Temporal lobe (tissue), 4 donors: ENCODE measurements at places on chromosomes 16 and 17. TPM values are rescaled to one million over a fixed set of nuclear protein-coding genes. Genes with fewer than 3 reads are reported as not detected.

Gene TGFB1I1
- total RNA-seq = 2.0 TPM

Gene EVPLL
- not detected for total RNA-seq

Gene SOX15
- 0.49 TPM for total RNA-seq

Gene PLA2G10
- total RNA-seq = not detected

Gene CCL16
- not detected for total RNA-seq

Gene CHD9
- 156 TPM for total RNA-seq

Gene TBC1D3E
- total RNA-seq = not detected

Gene HSF5
- total RNA-seq = under 0.01 TPM

Gene KRTAP9-6
- total RNA-seq = not detected

Gene PEMT
- 19.9 TPM for total RNA-seq

Gene CENPX
- total RNA-seq = 31.5 TPM

Gene LAT
- total RNA-seq = 0.49 TPM

Gene LGALS9
- 1.7 TPM for total RNA-seq

Gene KRTAP16-1
- not detected for total RNA-seq

Gene SDK2
- total RNA-seq = 14.8 TPM

Gene NLE1
- 24.6 TPM for total RNA-seq

Gene ACSM5
- 0.49 TPM for total RNA-seq

Gene SAP30BP
- total RNA-seq = 36.1 TPM

Gene GPR179
- 0.74 TPM for total RNA-seq

Gene JMJD8
- 15.5 TPM for total RNA-seq
